ENCODE measurements at places on chromosomes 12 and 14.

DNA sequence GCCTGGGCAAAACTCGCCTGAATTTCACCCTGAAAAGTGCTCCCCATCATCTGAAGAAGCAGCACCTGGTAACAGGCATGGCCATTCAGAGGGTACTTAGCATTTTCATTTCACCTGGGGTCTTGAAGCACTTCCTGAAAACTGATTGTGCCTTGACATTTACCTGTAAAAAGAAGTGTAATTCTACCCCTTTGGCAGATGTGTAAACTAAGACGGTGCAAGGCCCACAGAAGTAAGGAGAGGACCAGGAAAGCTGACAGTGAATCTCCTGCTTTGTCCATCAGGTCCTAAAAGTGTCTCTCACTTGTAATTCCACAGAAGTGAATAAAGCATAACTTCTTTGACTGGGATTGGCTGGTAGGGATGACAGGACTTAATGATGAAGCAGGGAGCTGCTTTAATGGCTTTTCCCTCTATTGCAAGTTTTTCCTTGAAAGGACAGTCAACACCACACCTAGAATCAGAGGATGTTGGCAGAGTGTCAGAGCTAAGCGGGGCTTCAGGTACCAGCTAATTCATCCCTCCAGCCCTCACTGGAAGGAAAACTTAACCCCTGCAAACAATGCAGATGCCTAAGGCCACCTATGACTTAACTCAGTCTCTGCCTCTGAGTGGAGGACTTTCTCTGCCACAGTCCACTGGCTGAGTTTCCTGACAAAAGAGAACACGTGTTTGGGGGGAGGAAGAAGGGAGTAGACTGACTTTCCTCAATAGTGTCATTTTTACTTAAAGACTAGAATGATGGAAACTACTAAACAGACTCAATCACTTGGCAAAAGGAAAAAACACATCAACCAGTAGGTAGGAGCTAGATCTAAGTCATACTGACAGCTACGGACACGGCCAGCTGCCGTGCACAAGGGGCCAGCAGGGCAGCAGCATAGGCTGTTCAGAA, 74.7 kb downstream of the NUAK1 start:
- no peak for DNase-seq

- DNase-seq, result peak; percentile 7
Observed at GRCh38 chr14:57486767-57487379, 6.8 kb downstream of the CCDC198 start.

DNA sequence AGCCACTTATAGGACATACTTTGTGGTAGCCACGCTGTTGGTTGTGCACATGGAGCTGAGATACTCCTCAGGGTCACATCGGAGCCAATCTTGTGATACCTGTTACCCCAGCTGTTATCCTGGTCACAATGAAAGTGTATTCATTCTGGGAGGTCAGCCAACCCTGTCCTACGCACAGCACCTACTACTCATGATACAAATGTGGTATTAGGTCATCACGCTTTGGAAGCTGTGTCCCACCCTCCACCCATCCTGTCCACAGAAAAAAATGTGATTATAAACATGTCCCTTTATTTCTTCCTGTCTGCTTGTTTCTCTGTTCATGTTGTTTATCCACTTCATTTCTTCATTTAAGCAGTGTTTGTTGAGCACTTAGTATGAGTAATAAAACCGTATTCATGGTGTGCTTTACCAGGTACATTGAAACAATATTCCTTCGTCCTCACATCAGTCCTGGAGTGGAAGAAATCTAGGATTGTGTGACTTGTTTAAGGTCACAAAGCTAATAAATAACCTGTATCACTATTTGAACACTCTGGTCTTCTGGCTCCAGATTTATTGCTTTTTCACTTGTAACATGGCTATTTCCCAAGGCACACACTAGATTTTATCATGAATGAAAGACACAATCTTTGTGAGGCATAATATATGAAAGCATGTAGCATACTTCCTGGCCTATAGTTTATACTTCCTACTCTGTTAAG, 73.1 kb downstream of the DERA start:
- DNase-seq, result no peak

GRCh38 chr12:104718304-104718929, 239.7 kb downstream of the SLC41A2 start:
- no peak for DNase-seq

GRCh38 chr14:43697003-43697402, 810.1 kb downstream of the FSCB start:
- no peak for DNase-seq

DNA sequence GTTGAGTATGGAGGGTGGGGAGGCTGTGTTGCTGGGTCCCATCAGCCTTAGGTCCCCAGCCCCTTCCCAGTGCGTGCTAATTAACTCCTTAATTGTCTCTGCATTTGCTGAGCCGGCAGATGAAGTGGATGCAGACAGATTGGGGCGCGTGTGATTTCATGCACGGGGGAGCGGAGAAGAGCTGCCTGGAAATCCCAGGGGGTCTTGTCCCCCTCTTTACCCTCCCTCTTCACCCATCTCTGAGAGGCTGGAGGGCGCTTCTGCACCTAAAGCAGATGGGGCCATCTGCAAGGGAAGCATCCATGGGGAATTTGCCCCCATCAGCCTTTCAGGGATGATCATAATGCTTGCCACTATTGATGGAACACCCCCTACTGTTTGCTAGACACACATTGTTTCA, 4.4 kb upstream of the ASIC1 start:
- no peak for DNase-seq

- no peak for DNase-seq
Observed at GRCh38 chr12:52977170-52977569, 28.3 kb downstream of the KRT18 start.

DNA sequence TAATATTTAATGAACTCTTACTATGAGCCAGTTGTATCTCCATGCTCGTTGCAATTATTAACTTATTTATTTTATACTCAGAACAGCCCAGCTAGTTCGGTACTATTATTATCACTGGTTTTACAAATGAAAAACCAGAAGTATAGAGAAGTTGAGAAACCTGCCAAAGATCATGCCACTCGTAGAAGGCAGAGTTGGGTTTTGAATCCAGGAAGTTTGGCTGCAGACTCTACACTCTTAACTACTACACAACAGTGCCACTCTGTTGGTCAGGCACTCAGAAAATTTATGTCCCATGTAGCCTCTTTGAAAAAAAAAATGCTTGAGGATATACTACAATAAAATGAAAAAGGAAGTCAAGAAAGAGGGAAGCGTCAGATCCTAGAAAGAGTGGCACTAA, 71.5 kb upstream of the ARID2 start:
- DNase-seq, result peak; percentile 13

DNA sequence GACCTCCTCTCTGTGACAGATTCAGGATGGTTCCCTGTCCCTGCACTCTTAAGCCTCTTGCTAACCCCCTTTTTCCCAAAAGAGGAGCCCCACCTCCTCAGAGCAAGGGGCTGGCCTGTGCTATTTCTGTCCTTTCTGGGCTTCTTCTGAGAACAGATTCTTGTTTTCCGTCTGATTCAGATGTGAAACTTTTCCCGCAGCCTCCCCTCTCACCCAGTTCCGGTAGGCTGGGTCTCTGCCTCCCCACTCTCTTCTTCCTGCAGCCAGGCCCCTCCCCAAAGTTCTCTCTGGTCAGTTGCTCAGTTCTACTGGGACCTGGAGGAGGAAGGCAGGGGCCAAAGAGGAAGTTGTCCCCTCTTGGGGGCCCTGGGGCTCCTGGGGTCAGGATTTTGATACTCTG, 11.8 kb downstream of the PDE1B start:
- DNase-seq, result peak; percentile 29

DNA sequence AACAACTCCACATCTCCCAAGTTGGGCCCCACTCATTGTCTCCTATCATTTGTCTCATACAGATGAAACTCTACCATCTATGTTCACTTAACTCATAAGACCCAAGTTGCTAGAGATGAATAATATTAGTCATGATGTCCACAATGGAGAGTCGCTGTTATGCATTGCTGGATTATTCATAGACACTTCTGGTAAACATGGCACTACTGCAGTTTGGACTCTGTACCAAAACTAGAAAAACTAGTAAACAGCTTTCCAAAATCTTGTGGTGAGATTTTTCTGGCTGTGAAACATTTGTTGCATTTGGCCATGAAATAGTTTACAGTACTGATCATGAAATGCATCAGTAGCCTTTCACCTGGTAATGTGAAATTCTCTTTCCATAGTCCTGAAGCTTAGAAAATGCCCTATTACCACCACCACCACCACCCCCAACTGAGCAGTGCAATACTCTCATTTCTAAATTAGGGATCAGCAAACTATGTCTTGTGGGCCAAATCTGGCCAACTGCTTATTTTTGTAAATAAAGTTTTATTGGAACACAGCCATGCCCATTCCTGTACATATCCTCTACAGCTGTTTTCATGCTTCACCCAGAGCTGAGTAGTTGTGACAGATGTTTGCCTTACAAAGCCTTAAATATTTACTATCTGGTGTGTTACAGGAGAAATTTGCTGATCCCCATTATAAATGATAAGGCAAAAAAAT, 236.5 kb downstream of the DPF3 start:
- DNase-seq, result no peak

DNA sequence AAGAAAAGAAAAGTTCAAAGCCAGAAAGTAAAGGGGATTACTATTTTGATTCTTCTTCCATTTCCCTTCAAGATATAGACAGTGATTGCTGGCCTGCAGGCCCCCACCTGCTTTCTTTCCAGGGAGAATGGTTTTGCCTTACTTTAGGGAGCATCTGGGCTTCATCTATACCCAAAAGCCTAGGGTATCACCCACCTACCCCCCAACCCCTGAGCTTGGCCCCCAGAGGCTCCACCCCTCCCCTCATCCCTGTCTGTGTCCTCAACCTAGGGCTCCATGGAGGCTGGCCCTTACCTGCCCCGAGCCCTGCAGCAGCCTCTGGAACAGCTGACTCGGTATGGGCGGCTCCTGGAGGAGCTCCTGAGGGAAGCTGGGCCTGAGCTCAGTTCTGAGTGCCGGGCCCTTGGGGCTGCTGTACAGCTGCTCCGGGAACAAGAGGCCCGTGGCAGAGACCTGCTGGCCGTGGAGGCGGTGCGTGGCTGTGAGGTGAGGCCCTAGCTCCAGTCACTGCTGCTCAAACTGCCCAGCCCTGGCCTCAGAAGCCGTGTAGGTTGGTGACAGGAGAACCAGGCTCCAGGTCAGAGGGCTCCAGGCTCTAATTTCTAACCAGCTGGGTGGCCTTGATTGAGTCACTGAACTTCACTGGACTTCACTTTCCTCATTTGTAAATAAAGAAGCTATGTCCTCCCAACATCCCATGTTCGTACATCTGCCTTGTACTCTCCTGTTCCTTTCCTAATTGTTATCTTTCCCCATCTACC, 13.6 kb downstream of the ARHGEF40 start:
- no peak for DNase-seq

- DNase-seq, result no peak
Observed at GRCh38 chr12:109687250-109687649, 26.4 kb upstream of the FAM222A start.

- no peak for DNase-seq
Observed at GRCh38 chr14:22526744-22527143, 62.3 kb downstream of the DAD1 start.

GRCh38 chr12:132723764-132724140, 13.1 kb downstream of the PGAM5 start:
- DNase-seq, result no peak

- no peak for DNase-seq
Observed at GRCh38 chr14:86723254-86723624, 1193.3 kb downstream of the FLRT2 start.

DNA sequence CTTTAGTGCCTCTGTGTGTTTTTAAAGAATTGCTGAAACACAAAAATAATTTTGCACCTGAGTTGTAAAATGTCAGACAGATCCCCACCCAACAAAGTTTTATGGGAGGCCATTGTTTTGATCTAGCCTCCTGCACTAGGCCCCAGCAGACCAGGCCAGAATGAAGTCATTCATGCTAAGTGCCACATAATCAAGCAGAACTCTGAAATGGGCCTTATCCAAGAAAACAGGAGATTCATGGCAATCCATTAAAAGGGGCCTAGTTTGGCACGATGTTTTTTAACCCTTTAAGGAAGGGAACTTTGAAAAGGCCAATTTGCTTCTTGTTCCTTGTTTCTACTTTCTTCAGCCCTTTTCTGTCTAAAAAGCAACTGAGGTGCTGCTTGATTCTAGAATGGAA, 260.9 kb downstream of the ITPR2 start:
- DNase-seq, result no peak

DNA sequence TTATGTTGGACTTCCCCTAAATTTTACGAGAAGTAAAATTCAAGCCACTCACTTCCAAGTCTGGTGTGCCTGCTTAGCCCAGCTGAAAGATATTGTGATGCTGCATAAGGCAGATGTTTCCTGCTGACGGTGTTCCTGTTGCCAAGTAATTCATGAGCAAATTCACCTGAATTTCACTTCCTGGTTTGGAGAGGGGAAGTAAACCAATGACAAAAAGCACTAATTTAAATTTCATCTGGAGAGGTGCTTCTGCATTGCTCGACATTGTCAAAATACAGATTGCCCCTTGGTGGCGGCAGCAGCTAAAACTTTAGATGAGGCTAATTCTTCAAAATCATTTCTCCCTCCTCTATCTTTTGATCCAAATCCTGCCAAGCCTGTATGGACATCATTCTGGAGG, 281.1 kb downstream of the AACS start:
- DNase-seq, result no peak

- DNase-seq, result peak; percentile 77
Observed at GRCh38 chr14:68824517-68825347, 31.9 kb upstream of the ZFP36L1 start.

DNA sequence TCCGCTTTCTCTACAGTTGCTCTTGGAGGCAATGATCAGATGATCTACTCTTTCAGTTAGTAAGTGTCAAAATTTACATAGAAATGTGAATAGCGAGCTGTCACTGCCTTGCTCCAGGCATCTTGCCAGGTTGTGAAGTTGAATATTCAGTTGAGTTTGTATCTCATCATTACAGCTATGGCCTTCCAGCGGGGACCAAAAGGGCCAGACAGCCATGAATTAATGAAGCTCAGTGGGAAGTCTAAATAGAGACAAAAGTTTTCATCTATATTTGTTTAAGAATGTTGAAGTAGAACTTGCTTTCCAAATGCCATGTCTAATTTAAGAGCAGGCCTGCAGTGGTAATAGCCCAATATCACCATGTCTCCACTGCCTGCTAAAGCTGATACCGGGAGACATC, 387.8 kb downstream of the FLRT2 start:
- no peak for DNase-seq

GRCh38 chr14:70942342-70942706, 35.1 kb downstream of the PCNX1 start:
- DNase-seq, result no peak
